HTR-8/SVneo (cell line): ENCODE measurements at places on chromosomes 12 and 14.

DNA sequence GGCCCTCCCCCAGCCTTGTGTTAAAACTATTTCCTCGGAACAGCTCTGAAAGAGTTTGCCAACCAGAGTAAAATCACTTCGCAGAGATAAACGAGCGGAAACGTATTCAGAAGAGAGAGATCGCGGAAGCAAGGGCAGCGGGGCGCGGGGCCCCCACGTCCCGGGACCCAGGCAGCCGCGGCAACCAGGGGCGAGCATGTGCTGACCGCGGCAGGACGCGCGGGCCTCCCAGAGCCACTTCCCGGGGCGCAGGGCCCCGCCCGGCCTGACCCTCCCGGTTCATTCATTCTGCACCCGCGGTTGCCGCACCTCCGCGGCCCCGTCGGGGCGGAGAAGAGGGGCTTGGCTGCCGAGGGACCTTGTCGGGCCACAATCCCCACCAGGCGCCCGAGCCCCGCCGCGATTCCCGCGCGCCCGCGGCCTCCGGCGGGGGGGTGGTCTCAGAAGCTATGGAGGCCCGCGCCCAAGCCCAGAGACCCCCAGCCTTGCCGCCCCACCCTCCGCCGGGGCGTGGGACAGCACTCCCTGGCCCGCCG is 598 bp downstream of the UBE2N start:
- no peak for DNase-seq

- no peak for DNase-seq
These were observed 188.9 kb downstream of the TMX1 start for GRCh38 chr14:51428981-51429380.

- no peak for DNase-seq
These were observed 13.5 kb upstream of the SCFD1 start for GRCh38 chr14:30608533-30609006.

DNA sequence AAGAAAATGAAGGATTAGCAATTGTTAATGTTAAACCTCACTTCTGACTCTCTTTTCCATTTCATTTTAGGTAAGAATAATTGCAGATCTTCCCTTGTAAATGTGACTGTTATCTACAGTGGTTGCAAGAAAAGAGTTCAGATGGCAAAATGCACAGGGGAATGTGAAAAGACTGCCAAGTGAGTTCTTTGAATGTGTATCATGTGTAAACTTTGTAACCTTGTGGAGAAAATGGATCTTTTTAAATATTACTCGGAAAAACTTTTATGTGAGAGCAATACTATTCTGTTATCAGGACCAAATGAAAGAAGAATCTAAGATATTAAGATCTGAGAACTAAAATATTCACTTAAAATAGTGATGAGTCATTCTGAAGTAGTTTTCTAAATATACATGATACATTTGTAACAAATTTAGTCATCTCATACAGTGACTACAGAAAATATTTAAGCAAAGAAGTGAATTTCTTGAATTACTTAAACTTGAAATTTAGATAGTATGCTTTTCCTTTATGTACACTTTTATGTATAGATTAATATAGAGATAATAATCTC is 122.5 kb upstream of the CNTN1 start:
- DNase-seq: no peak
